Memory B cell (primary cell): ENCODE measurements at places on chromosomes 4 and X.

- DNase-seq: no peak
These were observed 20.2 kb downstream of the PDCL2 start for GRCh38 chr4:55571806-55572205.

- no peak for DNase-seq
These were observed 61.6 kb upstream of the PRPS1 start for GRCh38 chrX:107566604-107567262.

GRCh38 chr4:8871417-8872401 lies at the start of gene HMX1:
Gene HMX1 (minus strand): TSS chr4:8871839. CDS start chr4:8871614, 225 bp downstream.
- no peak for DNase-seq

GRCh38 chr4:167031534-167032156 lies 202.6 kb downstream of the SPOCK3 start:
- no peak for DNase-seq

- no peak for DNase-seq
These were observed at the start of gene PLP1 for GRCh38 chrX:103776546-103776945. Gene PLP1 (plus strand): TSS chrX:103776840. CDS start chrX:103776996, 156 bp downstream.

DNA sequence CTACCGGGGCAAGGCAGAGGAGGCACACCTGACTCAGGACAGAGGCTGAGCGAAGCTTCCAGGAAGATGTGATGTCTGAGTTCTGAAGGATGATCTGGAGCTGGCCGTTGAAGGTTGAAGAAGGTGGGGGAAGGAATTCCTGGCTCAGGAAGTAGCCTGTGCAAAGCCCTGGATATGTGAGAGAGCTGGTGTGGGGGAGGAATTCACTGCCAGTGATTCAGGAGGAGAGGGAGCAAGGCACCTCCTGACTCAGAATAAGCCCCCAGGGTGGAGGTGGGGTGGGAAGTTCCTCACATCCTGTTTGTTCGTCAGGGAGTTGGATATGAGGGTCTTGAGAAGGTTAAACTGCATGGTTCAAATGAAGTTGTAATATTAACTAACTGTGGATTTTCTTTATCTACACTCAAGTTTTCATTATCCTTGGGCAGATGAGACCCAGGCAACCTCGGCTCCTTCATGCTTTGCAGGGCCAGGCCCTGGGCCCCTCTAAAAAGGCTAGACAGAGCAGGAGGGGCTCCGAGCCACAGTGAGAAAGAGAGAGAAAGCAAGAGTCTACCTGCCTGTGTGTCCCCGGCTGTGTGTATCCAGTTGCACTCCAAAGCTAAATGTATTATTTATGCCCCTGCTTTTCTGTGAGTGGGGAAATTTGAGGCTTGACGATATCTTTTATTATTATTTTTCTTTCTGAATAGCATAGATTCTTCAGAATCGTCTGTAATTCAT lies 7.1 kb downstream of the NHSL2 start:
- no peak for DNase-seq

DNA sequence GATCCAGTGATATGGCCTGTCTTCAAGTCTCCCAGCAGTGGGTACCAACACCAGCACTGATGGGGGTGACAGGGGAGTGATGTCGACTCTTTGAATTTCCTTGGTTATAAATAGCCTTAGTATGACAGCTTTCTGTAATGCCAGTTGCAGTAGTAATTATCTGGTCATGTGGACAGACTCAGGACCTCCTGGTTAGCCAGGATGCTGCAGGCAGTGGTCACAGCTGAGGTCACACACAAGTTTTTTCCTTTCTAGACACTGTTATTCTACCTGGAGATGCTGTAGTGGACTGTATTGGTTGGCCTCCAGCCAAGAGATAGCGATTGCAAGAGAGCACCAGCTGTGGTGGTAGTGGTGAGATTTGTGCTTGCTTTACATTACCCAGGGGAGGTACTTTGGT lies 63.6 kb downstream of the UPRT start:
- DNase-seq: no peak

DNA sequence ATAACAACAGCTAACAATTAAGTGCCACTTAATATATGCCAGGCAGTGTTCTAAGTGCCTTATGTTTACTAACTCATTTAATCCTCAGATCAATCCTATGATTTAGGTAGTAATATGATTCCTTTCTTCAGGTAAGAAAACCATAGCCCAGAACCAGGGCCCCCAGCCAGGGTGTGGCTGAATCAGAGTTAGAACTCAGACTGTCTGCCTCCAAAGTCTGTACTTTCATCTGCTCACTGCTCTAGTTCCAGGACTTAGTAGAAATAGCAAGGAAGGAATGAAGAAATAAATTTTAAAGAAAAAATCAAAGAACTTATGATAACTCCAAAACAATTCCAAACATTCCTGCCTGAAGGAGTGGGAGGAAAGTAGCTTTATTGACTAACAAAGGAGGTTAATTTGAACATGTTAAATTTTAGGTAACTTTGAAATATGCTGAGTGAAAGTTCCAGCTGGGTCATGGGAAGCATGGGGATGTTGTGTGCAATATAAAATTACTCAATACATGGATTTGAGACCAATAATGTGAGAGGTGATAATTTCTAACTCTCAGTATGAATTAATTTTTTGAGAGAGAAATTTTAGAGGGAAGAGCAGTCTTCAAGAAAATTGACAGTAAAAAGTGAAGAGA lies 8.8 kb upstream of the ADH1C start:
- no peak for DNase-seq

DNA sequence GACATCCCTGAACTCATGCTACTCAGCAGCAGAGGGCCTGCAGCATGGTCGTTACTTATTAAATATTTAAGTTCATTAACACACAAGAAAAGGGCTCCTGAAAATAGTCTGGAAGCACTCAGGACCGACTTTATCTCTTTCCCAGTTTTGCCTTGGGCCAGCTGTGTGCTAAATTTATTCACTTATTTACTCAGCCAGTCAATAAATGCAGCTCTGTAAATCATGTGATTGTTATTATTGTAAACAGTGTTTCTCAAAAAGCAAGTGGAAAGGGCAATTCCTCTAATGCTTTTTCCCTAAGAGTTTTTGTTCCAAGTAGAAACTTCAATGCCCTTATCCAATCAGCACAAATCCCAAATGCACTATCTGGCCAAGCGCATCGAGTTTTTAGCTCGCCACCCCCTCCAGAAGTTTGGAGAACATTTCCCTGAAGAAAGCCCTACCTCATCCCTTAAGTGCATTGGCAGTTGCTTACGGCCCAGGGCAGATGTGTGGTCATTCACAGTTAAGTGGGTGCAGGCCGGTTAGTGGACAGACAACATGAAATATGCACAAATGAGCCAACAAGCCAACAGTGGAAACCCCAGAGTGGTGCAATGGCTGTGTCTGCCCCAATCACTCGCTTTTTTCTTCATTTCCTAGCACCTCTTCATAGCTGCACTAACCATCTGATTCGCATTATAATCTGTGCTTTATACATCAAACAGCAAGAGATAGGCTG lies 125.8 kb downstream of the SMIM20 start:
- no peak for DNase-seq

DNA sequence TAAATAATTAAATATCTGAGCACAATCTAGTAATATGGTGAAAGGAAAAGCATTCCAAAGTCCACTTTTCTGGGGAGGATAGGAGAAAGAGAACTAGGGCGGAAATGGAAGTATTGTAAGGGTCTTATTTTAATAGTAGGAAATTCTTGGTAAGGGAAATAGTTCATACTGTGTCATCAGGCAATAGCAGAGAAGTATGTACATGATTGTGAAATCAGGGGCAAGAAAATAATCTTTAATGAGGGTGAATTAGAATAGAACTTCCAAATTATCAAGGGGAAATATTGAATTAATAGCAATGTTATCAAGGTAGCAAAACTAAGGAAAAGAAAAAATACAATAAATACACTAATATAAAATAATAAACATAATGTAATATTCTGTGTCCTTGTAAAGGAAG lies 14.8 kb downstream of the GIMD1 start:
- no peak for DNase-seq

GRCh38 chr4:6273661-6273990 lies 4.0 kb downstream of the WFS1 start:
- no peak for DNase-seq

DNA sequence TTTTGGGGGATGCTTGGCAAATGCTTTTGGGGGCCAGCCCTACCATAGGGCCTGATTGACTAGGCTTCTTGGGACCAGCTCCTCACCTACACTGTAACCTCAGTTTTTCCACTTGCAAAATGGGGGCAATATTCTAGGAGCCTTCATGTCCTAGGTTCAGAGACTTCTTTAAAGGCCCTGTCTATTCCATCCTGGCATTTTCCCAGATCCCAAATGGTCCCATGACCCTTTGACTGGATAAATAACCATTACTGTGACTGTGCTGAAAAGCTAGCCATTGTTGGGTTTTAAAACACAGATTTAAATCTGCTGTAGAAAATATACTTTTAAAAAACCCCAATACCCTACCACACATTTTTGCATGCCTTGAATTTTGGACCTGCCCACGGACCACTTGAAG lies 149.8 kb downstream of the EFNB1 start:
- no peak for DNase-seq

DNA sequence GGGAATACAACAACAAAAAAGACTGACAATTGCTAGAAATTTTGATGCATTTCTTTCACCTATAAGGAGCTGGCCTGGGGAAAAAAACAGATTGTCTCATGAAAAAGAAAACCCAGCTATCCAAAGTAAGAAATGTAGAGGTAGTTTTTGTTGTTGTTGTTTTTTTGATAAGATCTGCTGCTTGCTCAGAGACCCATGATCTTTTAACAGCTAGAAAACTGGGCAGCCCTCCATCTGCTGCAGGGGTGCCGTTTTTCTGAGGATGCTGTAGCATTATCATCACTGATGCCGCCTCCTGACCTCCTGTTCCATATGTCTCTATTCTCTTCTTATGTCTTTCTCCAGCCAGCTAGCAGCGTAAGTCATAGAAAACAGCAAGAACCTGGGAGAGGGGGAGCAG lies 98.3 kb downstream of the BMPR1B start:
- DNase-seq: no peak

DNA sequence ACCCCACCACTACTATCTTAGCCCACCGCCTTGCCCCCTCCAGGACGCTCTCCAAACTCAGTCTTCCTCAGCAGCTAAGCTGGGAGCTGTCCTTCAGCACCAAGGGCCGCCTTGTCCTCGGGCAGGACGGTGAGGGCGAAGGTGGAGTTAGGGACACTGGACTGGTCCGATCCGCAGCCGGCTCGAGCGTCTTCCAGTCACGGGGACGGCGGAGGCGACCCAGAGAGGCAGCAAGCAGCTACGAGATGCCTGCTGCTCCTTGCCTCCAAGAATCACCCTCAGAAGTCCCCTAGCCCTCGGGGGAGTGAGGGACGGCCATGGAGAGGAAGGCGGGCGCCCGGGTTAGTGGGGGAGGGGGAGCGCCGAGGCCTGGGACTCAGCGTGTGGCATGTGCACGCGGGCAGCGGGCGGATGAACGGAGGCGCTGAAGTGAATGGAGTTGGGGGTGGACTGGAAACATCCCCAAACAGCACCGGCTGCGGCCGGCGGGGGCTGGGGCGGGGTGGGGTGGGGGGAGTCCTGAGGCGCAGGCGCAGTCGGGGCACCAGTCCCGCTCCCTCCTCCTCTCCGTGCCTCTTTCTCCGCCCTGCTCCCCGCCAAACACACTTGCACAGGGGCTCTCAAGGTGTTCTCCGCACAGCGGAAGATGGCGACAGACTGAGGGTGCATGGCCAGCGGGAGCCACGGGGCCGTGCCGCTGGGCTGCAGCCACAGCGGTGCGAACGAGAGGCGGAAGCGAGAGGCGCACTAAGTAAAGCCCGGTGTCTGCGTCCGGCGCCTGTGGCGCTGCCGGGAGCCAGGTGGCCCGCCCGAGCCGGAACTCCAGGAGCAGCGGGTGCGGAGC lies at the start of gene NALF2:
Gene NALF2 (plus strand): TSS at position 545 of the 844 bp plus-strand sequence. CDS start 957 bp downstream, outside the sequence.
- no peak for DNase-seq

- no peak for DNase-seq
These were observed 103.4 kb upstream of the PJA1 start for GRCh38 chrX:69268611-69269010.

- no peak for DNase-seq
These were observed 89.2 kb upstream of the GPM6B start for GRCh38 chrX:13906093-13906492.

- DNase-seq: no peak
These were observed 629.7 kb upstream of the DIPK2B start for GRCh38 chrX:45830343-45830742.

- no peak for DNase-seq
These were observed 87.1 kb upstream of the DDX53 start for GRCh38 chrX:22912616-22913015.

DNA sequence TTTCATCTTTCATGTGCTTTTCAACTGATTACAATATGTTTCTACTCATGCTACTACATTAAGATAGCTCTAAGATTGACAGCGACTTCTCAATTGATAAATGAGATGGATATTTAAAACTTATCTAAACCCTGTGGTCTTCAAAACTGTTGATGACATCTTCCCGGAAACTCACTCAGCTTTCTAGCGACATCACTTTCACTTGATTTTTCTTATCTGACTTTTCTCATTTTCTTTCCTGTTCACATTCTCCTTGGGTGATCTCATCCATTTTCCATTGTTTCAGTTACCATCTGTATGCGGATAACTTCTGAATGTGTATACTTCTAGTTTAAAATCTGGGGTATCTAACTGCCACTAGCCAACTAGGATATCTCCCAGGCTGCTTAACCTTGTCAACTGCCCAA lies 3.1 kb downstream of the POLR2B start:
- no peak for DNase-seq

- DNase-seq: no peak
These were observed 751.5 kb upstream of the FAM241A start for GRCh38 chr4:111393781-111394180.

DNA sequence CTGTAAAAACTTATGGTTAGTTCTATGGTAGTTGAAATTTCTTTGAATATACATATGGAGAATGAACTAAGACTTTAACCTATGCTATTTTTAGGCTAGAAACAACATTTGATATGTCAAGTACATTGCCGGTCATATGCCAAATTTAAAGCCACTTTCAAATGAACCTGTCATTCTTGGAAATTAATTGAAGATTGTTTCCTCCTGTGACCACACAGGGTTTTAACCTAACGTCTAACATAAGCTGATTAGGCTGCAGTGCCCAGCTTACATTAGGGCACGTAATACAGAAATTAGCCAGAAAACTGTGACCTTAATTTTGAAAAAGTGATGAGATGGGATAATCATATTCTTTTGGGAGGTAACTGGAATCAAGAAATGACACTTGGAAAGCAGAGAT lies 645.9 kb downstream of the FSTL5 start:
- DNase-seq: no peak

DNA sequence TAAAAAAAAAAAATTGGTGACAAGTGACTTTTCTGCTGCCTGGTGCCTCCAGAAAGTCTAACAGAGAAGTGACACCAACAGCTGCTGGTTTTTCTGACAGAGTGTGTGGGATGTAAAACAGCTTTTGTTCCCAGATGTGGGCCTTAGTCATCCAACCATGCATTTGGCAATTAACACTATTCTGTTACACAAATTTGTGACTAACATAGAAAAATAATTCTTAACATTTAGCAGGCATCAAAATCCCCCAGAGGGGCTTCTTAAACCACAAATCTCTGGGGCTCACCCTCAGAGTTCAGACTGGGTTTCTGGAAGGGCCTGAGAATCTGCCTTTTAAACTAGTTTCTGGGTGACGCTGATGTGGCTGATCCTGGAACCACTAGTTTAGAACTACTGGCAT lies 100.5 kb upstream of the PCDH7 start:
- DNase-seq: no peak
